Hepatocyte (in vitro differentiated cells): ENCODE measurements at places on chromosomes 3 and 15. TPM values are rescaled to one million over a fixed set of nuclear protein-coding genes. Genes with fewer than 3 reads are reported as not detected.

GRCh38 chr3:31253782-31254181, 278.9 kb upstream of the STT3B start:
- DNase-seq = no peak

TEX55 gene
- total RNA-seq = not detected in 2 replicates

- DNase-seq = no peak
Measured at GRCh38 chr3:11510001-11510340, 133.7 kb downstream of the VGLL4 start.

LRRC3B gene
- 2.7 and 5.9 TPM in 2 replicates for total RNA-seq

DNA sequence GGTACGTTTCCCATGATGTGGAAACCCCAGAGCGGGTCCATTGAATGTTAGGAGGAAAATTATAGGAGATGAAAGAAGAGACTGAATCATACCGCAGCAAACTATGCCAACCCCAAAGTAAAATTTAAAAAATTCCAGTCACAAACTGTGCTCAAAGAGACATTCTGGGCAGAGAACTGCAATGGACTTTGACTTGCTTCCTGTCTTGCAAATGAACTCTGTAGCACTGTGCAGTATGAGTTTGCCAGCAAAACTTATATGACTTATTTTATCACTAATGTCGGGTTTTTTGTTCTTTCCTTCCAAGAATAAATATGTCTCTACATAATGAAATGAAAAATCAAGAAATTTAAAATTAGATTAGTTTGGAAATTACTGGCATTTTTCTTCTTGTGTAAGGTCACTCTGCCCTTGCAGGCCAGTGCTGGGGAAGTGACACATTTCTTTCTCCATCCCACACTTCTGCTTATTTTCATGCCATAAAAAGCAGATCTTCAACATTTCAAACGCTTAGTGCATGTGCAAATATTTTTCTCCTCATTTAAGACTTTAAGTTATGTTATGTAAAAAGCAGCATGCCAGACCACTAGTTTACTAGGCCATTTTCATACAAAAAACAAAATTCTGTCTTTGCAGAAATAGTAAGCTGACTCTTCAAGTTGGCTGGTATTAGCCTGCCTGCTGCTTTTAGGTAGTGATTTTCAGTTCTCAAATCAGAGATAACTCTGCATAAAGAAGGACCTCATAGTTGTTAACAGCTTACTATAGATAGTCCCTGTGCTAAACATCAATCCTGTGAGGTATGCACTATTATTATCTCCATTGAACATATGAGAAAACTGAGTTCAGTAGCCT, 32.2 kb upstream of the SSR3 start:
- DNase-seq = no peak

GRCh38 chr3:6510713-6511112, 350.2 kb upstream of the GRM7 start:
- no peak for DNase-seq

GRCh38 chr3:126103121-126104027, 19.4 kb upstream of the SLC41A3 start:
- peak; percentile 5 for DNase-seq

- DNase-seq = no peak
Measured at GRCh38 chr3:153195349-153195879, 33.4 kb downstream of the RAP2B start.

EPHB3 gene
- total RNA-seq = 5.2 and 11.0 TPM in 2 replicates
